ENCODE measurements at places on chromosomes 3 and 15.
A peak's percentile ranks its signal among the peaks of the same experiment; 100 is the strongest.

GRCh38 chr3:150259526-150260397 is 148.3 kb upstream of the TSC22D2 start:
- no peak for DNase-seq

GRCh38 chr3:195116407-195117185 is 154.4 kb downstream of the XXYLT1 start:
- DNase-seq: no peak

- no peak for DNase-seq
Measured at GRCh38 chr3:120198305-120198878, 86.6 kb downstream of the GPR156 start.

DNA sequence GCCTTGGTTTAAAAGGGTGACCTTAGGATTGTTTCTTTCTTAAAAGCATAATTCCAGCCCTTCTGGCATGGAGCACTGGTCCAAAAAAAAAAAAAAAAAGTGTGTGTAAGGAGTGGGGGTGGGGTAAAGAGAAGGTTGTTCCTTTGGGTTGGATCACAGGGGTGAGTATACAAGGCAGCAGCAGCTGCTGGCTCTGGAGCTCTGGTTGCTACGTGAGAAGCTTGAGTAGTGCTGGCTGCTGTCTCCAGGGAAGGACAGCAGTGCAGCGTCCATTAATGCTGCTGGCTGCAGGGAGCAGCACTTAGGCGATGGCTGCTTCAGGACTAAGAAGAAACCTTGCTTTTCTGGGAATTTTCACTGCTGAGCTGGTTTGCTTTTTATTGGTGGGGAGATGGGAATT is 2.3 kb downstream of the SETD5 start:
- DNase-seq: peak; percentile 82

GRCh38 chr3:34859746-34860145 is 779.6 kb upstream of the ARPP21 start:
- no peak for DNase-seq

GRCh38 chr15:38876621-38877020 is 312.0 kb upstream of the RASGRP1 start:
- DNase-seq: no peak
